Stimulated activated CD4-positive, alpha-beta T cell treated with anti-CD3 and anti-CD28 coated beads, Interleukin-1b, Interleukin-23, amount 100 ng/mL, for 1 hour (primary cell): ENCODE measurements at places on chromosomes 5 and 9.
A peak's percentile ranks its signal among the peaks of the same experiment; 100 is the strongest.

DNA sequence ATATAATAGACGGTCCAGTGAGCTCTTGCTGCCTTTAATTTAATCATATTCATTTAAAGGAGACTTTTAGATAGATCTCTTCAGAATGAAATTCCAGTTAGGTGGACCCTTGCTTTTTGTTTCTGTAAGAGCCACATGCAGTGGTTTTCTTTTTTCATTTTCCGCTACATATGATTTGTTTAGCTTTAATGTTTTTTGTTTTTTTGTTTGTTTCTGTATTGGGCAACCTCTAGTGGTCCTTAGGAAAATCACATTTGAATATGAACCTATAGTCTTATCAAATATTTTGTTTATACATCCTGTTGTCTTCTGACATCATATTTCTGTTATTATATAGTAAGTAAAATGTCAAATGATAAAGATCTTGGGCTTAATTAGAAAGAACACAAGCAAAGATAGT is 150.8 kb downstream of the HACD4 start:
- DNase-seq, result no peak

DNA sequence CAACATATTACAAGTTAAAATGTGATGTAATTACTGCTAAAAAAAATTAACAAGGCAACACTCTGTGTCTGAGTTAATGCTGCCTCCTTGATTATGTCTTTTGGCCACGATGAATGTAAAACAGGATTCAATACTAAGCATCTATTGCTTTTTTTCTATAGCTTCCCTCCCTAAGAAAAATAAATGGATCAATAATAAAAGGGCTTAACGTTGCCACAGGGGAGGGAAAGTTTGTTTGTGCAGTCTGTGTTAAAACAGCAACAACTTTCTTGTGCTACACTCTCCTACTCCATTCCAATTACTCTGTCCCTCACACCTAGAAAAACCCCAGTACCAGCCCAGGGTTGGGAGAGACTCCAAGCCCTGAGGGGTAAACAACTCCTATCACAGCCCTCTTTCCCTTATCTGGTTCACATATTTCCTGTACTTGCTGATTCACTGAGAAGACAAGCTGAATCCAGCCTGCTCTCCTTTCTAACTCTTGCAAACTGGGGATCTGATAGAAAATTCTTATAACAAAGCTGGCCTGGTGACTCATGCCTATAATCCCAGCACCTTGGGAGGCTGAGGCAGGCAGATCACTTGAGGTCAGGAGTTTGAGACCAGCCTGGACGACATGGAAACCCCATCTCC is 44.8 kb downstream of the PTPN3 start:
- no peak for DNase-seq

GRCh38 chr5:102889033-102889432 is 133.9 kb downstream of the PAM start:
- DNase-seq, result no peak

- no peak for DNase-seq
Observed at GRCh38 chr5:164296603-164297080, 791.2 kb downstream of the MAT2B start.

GRCh38 chr5:78504704-78505677 is 143.6 kb downstream of the LHFPL2 start:
- no peak for DNase-seq

DNA sequence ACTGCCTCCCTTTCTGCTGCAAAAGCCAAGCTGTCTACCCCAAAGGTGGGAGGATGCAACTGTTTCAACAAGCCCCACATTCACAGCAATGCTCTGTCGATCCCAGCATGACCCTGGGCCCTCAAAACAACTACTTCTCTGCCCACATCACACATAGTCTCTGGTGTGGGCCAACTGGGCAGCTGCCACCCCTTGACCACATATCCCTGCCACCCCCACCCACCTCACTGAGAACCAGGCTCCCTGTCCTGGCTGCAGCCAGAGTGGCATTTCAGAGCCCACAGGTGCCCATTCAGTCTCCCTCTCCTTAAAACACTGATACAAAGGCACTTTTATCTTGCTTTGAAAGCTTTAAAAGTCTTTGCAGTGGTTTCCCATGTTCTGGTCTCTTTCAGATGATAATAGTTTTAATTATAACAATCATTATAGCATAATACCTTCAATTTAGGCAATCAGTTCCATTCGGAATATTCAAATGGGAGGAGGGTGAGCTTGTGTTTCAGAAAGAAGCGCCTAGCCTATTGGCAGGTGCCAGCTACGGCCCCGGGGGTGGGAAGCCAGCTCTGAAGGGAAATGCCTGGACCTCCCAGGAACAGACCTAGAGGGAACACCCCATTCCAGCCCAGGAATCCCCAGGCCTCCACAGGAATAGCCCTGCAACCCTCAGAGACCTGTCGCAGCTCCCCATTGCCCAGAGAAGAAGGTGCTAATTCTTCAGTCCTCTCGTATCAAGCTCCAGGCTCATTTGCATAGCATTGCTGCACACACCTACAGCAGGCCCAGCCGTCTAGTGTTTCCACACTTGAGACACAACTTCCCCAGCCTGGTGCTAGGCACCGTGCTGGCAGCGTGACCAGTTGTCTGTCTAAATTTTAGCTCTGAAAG is 90.8 kb downstream of the C5orf15 start:
- no peak for DNase-seq

GRCh38 chr9:134349936-134350335 is 23.7 kb downstream of the RXRA start:
- DNase-seq, result no peak

- no peak for DNase-seq
Observed at GRCh38 chr5:150860246-150860821, 14.0 kb downstream of the IRGM start.

DNA sequence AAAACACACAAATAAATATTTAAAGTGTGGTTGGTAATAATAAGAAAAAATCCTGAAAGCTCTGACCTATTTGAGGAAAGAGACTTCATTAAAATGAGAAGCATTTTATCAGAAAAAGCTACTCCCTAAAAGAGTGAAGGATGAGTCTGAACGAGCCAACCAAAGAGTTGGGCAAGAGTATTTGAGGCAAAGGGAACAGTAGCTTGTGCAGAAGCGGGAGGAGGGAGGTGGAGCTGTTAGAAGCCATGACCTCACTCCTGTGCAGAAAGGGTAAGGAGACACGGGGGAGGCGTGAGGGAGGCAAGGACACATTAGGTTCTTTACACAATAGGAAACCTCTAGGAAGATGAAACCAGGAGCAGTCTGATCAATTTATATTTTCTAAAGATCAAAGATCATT is 29.4 kb downstream of the SH3RF2 start:
- no peak for DNase-seq

DNA sequence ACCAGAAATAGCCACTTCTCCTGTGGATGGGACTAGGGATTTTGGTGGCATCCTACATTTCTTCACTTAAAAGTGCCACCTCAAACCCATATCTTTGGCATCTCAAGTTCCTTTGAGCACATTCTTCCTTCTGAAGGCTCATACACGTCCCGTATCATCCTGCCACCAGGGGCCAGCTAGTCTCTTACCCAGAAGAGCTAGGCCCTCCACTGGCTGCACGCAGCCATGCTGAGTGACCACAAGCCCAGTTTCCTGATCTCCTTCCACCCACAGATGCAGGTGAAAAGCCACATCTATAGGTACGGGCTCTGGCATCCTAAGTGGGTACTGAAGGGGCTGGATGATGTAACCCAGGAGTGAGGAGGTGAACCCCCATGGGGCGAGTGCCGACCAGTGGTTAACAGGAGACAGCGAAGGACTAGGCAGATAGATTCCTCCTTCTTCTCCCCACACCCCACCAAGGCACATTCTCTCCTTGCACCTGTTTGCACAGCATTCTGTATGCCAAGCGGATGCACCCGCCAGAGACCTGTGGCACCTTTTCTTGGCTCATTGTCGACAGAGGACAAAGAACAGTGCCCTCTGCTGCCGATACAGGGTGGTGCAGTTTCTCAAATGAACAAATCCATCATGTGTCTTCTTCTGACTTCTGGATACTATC is 14.4 kb upstream of the SCGB3A1 start:
- DNase-seq, result peak; percentile 34

DNA sequence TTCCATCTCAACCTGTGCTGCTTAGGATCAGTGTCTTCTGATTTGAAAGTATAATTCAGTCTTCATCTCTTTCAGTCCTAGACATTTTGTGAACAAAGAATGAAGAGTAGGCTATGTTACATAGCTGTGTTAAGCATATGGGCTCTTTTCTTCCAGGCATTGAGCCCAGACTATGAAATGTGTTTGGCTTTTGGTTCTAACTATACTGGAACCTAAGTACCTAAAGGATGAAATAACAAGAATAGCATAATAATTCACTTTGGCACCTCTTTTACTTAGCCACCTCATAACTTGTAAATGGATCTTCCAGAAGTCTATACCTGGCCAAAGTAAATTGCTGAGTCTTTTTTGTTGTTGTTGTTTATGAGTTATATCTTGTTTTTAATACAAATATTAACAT is 71.4 kb downstream of the SLF1 start:
- DNase-seq, result no peak

GRCh38 chr5:132010645-132010988 is 841 bp downstream of the ACSL6 start:
- DNase-seq, result no peak

- DNase-seq, result no peak
Observed at GRCh38 chr5:2660315-2660714, 91.2 kb downstream of the IRX2 start.

GRCh38 chr5:124524552-124525232 is 221.7 kb downstream of the ZNF608 start:
- DNase-seq, result no peak

DNA sequence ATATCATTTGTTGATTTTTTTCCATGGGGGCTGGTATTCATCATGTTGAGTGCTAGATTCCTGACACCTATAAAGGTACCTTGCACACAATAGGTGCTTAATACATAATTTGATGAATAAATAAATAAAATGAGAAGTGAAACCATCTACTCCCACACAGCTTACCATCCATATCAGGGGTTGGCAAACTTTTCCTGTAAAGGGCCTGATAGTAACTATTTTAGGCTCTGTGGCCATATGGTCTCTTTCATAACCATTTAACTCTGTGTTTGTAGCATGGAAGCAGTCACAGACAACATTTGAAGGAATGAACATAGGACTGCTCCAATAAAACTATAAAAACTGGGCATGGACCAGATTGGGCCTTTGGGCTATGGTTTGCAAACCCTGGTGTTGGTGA is 100.3 kb downstream of the GCNT1 start:
- no peak for DNase-seq

DNA sequence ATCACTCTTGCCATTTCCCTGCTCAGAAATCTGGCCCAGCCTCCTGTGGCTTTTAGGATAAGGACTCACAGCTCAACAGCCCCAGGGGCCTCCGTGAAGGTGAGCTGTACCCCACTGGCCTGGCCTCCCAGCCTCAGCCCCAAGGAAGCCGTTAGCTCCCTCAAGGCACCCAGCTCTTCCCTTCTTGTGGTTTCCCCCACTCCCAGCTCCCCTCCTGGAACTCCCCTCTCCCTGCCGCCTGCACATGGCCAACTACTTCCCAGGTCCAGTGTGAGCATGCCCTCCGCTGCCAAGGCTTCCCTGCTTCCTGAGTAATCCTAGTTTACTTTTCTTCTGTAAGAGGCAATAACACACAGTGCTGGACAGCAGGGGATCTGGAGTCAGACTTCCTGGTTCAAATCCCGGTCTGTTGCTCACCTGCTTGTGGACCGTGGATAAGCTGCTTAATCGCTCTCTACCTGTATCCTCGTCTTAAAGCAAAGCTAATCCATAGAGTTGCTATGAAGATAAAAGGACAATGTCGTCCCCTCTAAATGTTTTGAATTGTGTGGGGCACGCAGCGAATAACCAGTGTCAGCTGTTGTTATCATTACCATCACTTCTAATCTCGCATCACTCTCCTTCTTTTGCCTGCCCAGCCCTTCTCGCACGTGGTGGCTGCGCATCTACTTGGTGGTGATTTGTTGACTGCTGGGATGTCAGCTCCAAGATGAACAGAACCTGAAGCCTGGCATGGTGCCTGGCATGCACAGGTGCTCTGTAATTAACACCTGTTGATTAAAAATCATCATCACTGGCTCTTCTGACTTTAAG is 86.6 kb downstream of the C5orf15 start:
- no peak for DNase-seq

- DNase-seq, result no peak
Observed at GRCh38 chr5:154373729-154374179, 72.0 kb upstream of the SAP30L start.

- no peak for DNase-seq
Observed at GRCh38 chr9:121269642-121270254, 1.8 kb downstream of the GSN start.

- DNase-seq, result no peak
Observed at GRCh38 chr5:114360357-114360756, 1.5 kb upstream of the KCNN2 start.
